ENCODE measurements at places on chromosomes 13 and 19.

DNA sequence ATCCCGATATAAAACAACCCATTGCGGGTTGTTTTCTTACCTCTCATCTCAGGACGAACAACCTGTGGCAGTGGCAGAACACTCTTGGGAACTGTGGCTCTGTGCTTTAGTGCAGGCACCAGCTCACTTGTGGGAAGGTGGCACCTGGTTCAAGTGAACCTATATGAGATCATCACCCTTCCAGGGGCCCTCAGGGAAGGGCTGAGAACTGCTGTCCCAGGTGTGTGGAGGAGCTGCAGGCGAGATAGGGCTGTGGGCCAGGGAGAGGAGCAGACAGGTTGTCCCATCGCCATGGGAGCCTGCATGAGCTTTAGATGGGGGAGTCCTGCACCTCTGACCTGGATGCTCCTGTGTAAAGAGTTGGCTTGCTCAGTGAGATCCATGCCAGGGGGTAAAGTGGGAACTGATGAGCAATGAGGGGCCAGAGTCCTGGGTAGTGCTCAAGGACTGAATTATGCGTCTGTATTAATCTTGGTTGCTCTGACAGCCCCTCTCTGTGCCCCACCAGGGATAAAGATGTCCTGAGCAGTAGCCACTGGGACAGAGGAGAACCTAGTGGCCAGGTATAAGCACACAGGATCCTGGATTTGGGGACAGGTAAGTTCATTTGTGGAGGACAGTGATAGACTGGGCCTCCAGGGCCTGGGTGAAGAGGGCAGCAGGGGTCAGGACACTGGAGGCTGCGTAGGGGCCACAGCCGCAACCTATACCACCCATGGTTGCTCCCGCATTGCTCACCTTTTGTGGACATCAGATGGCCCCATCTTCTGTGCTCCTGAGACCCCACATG is 8.7 kb downstream of the CEACAM4 start:
- DNase-seq: no peak

DNA sequence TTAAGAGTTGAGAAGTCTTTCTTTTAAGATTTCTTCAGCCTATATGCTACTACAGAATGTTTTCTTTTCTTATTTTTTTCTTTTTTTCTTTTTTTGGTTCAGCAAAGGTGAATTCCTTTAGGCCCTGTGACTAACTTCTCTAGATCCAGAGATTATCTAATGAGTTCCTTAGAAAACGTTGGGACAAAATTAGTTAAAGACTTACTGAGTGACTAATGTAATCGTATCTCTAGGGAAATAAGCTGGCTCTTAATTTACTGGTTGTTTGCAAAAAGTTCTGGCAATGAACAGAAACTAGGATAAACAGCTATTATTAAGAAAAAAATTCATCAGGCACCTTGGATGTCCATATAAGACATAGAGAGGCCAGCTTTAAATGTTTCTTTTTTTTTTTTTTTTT is 30.7 kb upstream of the CSNK1A1L start:
- DNase-seq: no peak

DNA sequence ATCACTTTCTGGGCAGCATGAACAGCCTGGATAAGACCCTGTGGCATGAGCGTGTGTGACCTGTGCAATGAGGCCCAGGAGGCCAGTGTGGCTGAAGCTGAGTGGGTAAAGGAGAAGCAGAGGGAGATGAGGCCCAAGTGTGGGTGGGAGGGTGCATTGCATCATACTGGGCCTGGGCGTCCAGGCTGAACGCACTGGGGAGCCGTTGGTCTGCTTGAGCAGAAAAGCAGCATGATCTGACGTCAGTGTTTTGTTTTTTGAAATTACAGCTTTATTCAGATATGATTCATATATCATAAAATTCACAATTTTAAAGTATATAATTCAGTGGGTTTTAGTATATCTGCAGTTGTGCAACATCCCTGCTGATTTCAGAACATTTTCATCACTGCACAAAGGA is 409.7 kb downstream of the HS6ST3 start:
- no peak for DNase-seq

- peak; percentile 60 for DNase-seq
These were observed 14.3 kb downstream of the FZR1 start for GRCh38 chr19:3520166-3521103.

DNA sequence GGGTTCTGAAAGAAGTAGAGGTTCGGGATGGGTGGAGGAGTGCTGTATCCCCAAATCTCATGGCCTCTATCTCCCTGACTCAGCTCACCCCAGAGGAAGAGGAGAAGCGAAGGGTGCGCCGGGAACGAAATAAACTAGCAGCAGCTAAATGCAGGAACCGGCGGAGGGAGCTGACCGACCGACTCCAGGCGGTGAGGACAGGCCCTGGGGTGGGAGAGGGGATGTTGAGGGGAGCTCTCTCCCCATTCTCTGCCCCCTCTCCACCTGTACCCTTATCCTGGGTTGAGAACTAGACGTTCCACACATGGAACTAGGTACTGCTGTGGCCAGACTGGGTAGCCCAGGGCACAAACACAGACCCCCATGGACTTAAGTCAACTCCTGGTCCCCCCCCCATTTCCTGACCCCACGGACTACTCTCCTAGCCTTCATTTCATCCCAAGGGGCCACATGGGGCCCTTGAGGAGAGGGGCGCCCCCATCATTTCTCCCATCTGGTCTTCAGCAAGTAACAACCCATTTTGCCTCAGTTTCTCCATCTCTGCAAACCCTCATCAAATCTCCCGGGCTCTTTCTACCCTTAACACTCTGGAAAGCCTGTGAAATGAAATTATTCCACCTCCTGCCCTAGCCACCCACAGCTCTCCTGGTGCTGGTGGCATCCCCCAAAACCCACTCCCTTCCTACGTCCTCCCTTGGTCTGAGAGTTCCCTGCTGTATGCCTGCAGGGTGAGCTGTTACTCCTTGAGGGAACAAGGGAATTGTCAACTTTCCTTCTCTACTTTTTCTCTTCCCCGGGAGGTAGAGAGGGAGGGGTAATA is 3.5 kb downstream of the FOSB start:
- DNase-seq: no peak

GRCh38 chr19:11164879-11165406 is 9.4 kb upstream of the SPC24 start:
- no peak for DNase-seq

DNA sequence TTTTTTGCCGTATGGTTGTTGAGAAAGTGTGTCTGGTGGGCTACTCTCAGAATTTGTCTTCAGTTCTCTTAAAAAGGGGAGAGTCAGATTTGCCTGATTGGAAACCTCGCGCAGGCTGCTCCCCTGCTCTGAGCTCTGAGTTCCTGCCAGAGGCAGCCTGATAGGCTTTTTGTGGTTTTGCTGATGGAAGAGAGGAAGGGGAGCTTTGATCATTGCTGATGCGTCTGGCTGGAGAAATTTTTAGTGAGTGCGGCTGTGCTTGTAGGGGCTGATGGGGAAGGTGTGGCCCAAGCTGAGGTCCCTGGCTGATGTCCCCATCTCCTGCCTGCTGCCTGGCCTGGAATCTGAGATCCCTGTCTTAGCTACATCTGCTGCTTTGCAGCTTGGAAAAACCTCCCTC is 2.8 kb downstream of the CHST8 start:
- DNase-seq: no peak

DNA sequence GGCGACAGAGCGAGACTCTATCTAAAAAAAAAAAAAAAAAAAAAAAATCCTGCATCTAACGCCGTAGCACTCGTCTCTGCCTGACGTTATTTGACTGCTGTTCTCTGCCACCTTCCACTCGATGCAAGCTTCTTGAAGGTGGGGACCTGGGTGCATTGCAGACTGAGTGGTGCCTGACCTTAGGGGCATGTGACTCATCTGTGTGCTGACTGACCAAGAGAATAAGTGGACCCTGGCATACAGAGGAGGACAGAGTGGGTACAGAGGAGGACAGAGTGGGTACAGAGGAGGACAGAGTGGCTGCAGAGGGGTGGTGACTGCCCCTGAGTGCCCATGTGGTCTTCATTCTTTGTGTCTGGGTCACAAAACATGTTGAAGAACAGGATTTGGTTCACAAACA is 7.6 kb downstream of the WTIP start:
- peak; percentile 69 for DNase-seq

DNA sequence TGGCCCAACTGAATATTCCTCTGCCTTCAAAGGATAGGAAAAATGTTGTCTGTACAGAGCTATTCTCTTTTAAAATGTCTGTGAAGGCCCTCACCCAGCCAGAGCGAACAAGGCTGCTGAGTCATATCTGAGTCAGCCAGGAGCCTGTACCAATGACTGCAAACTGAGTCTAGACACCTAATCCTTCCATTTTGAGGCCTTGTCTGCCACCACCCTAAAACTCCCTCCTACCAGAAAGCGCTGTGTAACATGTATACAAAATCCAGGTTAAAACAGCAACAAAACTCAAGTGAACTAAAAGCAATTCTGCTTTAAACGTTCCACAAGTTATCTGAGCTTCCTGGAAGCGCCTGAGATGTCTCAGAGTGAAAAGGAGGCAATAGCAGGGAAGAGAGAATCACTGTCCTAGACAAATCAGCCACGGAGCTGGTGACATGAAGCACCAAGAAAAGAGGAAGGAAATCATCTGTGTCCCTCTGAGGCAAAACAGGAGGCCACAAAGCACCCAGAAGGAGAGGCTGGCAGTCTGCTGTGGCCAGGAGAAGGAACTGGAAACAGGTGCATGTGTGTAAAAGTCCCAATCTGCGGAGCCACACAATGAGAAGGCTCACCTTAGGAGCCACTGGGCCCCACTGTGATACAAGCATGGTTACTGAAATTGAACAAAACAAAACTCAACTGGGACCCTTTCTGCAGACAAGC is 10.2 kb downstream of the DHRS12 start:
- no peak for DNase-seq

- no peak for DNase-seq
These were observed 16.2 kb downstream of the CERS1 start for GRCh38 chr19:18879579-18880373.

GRCh38 chr13:46387064-46387851 is at the start of gene RUBCNL:
RUBCNL (minus strand) TSS chr13:46387252; CDS start chr13:46372475, 14,777 bp downstream.
- DNase-seq: peak; percentile 78

All from upper lobe of right lung (tissue), 1 donor.